DMS79 (cell line): ENCODE measurements at places on chromosomes 2 and 18.

- peak; percentile 38 for DNase-seq
Observed at GRCh38 chr2:112055730-112056625, 909 bp downstream of the TMEM87B start.

- no peak for DNase-seq
Observed at GRCh38 chr2:233404222-233404621, 49.9 kb downstream of the DGKD start.

GRCh38 chr2:168565512-168565911 is 109.4 kb downstream of the CERS6 start:
- DNase-seq, result no peak

DNA sequence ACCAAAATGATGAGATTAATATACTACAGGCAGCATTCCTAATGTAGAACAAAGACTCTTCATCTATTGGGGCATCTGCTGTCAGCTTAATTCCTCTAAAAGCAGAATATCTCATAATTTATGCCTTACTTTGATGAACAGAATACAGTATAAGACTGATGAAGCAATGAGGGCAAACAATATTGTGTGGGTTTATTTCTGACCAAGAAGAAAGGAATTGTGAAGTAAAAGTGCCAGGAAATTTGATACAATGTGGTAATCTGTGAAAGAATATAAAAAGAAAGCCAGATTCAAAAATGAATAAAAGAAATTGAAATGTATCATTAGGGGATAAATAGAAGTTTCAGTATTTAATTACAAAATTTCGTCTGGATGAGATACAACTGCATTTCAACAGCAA is 78.8 kb upstream of the TTC21B start:
- DNase-seq, result no peak

DNA sequence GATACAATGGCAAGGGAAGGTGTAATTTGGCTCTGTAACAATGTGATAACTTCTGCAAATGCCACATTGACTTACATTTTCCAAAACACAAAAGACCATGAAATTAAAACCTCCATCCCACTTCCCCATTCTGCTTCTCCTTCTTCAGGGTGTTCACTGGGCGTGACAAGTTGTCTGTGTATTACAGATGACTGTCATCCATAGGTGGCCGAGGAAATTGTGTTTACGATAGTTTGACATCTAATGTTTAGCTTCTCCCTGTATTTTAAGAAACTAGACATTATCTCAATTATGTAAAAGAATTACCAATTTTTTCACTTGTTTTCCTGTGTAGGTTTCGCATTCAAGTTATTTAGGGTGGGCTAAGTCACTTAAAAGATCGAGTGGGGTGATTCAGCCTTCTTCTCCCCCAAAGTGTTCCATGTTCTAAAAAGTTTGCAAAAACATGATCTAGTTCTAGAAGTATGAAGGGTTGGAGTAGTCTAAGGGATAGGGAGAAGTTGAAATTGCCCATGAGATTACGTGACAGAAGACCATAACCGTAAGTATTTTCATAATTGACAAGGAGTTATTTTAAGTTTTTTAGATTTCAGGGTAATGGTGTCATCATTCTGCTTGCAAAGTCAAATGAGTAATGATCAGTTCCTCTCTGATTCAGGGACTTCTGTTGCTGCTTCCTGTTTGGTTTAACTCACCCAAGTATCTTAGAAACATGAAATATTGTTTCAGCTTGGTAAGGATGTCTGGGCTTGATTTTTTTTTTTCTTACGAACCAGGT is 25.2 kb upstream of the CYTIP start:
- DNase-seq, result no peak

- DNase-seq, result no peak
Observed at GRCh38 chr2:108853421-108853820, 66.8 kb downstream of the CCDC138 start.

- no peak for DNase-seq
Observed at GRCh38 chr18:28768791-28769768, 592.1 kb upstream of the CDH2 start.

DNA sequence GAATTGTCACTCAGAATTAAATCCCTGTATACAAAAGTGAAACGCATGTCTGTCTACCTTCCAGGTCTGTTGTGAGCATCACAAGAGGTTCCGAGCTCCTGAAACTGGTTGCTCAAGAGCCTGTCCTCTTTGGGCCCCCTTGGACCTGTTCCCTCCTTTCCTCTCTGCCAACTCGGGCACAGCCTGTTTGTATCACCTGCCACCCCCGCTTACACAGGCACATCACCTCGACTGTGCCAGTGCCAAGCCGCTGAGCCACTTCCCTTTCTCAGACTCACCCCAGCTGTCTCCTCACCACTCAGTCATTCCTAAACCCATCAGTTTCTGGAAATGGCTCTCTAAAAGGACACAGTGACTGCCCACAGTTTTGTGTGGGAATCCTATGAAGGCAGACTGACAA is 3.1 kb downstream of the EFR3B start:
- no peak for DNase-seq

DNA sequence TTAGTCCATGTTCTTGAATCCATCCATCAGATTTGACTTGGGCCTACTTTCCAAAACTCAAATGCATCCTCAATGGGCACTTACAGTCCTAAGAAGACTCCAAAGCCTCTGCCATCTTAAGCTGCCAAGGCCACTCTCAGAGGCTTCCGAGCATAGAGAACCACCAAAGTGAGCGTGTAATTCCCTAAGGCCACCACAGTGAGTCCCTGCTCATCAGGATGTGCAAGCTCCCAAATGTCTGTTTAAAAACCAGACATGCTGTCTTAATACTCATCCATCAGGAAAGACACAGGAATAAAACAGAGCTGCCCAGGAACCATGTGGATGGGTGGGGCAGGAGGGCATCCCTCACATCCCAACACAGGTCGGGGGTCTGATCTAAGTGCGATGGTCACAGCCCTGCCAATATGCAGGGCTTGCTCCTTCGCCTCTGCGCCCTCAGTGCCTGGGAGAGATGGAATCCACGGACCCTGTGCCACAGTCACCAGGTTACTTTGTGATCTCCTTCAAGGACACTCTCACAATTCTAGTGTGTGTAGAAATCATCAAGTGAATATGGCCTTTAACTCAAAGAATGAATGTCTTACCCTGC is 80.4 kb downstream of the POLR1A start:
- no peak for DNase-seq

DNA sequence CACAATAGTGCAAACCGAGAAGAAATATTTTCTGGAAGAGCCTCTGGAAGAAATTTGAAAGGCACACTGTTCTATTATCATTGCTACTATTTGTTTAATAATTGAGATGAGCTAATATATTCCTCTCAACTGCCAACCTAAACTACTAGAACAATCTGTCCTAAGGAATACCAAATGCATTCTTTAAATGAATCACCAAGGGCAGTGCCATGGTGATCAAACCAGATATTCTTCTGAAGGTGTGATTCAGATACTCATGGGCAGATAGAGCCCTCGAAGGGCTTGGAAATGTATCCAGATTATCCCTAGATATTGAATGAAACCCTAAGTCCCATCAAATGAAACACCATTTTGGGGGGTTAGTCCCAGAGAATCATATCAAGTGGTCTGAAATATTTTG is 76.6 kb downstream of the FIGN start:
- DNase-seq, result no peak

DNA sequence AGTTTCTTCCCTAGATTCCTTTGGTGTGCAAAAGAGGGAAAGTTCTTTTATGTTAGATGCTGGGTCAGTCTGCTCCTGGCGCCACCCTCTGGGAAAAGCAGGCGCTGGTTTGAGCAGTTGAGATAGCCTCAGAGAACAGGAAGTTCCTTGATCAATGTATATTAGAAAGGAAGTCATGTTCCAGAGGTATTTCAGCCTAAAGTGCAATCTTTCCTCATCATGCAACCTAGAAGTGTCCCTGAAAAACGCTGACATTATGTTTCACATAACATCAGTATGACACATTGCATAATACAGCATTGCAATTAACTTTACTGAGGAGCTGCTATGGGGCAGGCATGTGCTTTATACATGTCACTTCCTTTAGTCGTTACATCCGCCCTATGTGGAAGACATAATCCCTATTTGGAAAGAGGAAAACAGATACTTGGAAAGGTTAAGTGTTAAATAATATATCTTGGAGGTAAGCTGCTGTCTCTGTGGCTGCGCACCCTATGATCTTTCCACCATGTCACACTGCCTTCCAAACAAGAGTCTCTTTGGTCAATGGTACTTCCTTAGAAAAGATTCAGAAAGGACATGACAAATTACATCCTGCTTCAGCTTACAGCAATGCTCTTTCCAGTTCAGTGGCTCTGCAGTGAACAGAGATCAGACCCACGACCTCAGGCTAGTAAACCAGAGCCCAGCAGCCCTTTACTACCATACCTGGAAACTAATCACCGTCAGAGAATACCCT is 369.7 kb downstream of the RAD51AP2 start:
- DNase-seq, result no peak

DNA sequence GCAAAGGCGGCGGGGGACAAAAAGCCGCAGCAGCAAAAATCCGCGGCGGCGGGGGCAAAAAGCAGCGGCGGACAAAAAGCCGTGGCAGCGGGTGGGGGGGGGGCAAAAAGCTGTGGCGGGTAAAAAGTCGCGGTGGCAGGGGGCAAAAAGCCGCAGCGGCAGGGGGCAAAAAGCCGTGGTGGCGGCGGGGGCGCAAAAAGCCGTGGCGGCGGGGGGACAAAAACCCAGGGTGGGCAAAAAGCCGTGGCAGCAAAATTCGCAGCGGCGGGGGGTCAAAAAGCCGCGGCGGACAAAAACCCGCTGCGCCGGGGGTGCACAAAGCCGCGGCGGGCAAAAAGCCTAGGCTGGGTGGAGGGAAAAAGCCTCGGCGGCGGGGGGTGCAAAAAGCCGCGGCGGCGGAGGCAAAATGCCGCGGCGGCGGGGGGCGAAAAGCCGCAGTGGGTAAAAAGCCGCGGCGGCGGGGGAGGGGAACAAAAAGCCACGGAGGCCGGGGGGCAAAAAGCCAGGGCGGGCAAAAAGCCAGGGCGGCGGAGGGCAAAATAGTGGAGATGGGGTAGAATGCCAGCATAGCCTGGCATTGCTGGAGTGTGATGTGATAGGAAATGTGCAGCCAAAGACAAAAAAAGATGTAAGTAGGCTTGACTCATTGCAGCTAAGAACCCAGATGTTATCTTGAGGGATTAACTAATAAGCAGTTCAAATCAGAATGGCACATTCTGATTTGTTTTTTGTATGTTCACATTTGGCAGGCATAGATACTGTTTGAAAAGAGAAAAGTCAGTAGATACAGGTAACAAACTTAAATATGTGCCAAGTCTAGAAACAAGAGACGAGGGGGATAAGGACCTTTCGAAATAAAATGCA is 1076.3 kb downstream of the RPIA start:
- no peak for DNase-seq

DNA sequence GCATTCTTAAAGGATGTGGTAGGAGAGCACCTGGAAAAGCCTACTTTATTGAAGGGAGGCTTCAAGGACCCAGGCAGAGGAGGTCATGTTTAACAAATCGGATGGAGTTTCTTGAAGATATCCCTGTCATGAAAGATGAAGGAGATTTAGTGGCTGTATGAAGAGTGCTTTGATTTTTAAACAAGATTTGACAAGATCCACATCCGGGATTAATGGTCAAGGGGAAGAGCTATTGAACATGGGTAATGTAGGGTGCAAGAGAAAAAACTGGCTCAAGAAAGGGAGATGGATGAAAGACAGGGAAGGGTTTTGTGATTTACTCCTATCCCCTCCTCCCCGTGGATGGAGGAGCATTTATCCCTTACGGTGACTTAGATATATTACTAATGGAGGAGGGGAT is 113.1 kb upstream of the OSR1 start:
- DNase-seq, result no peak

- peak; percentile 4 for DNase-seq
Observed at GRCh38 chr2:126776692-126777619, 121.0 kb downstream of the GYPC start.

DNA sequence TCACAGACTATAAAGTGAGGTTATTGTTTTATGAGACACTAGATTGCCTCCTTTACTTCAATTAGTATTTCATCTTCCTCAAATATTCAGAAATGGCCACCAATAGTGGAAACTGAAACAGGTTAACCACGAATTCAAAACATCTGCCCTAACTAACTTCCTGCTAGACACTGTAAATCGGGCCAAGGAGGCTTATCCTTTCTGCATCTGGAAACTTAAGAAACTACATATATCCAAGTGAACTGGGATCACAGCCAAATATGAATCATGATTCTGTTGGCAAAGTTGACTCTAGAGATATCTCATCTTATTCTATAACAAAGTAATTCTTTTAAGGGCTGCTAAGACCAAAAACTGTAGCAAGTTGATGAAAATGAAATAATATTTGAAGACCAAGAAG is 136.6 kb upstream of the ZC3H15 start:
- DNase-seq, result no peak

- DNase-seq, result peak; percentile 84
Observed at GRCh38 chr2:3628800-3629199, 29.2 kb upstream of the ALLC start.

GRCh38 chr2:38960609-38961320 is 71.1 kb downstream of the ARHGEF33 start:
- no peak for DNase-seq

DNA sequence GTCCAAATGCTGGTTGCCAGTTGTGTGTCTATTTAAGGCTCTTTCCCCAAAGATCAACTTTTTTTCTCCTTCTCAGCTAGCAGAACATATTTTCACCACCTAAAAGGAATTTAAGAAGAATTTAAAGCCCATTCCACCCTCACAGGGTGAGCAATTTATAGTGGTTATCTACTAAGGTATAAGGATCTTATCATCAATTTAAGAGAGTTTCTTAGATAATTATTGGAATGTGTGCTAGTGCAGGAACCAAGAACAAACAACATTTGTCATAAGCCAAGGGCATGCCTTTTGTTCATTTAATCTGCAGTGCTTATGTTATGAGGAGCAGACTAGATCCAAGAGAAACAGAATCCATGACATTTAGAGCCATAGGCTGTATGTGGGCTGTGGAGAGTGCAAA is 37.2 kb downstream of the NLRC4 start:
- DNase-seq, result no peak
